ENCODE measurements at places on chromosomes 16 and 17.

GRCh38 chr16:56613706-56614105 is 5.3 kb downstream of the MT2A start:
- DNase-seq = no peak

DNA sequence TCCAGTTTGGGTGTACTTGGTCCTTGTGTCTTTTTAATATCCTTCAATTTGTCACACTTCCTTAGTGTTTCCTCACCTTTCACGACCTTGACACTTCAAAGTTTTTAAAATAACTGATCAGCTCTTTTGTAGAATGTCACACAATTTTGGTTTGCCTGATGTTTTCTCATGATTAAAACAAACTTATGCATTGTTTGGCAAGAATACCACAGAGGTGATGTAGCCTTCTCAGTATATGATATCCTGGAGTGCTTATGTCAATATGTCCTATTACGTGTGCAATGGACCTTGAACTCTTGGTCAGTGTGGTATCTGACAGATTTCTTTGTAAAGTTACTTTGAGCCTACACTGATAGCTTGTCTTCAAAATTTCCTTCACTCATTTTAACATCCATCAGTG is 297.4 kb downstream of the CNTNAP4 start:
- no peak for DNase-seq

DNA sequence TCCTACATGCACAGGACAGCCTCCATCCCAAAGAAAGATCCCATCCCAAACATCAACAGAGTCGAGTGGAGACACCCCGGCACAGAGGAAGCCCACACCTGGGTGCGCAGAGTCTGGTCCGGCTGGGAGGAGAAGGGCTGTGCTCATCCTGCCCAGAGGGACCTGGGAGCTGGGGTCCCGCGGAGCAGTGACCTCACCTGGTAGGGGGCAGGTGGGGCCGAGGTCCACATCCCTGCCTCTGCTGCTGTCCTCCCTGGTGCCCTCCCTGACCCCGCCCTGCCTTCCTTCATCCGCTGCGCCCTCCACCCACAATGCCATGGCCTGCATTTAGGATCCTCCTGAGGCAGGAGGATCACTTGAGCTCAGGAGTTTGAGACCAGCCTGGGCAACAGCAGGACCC is 2.9 kb downstream of the C16orf90 start:
- DNase-seq = no peak

DNA sequence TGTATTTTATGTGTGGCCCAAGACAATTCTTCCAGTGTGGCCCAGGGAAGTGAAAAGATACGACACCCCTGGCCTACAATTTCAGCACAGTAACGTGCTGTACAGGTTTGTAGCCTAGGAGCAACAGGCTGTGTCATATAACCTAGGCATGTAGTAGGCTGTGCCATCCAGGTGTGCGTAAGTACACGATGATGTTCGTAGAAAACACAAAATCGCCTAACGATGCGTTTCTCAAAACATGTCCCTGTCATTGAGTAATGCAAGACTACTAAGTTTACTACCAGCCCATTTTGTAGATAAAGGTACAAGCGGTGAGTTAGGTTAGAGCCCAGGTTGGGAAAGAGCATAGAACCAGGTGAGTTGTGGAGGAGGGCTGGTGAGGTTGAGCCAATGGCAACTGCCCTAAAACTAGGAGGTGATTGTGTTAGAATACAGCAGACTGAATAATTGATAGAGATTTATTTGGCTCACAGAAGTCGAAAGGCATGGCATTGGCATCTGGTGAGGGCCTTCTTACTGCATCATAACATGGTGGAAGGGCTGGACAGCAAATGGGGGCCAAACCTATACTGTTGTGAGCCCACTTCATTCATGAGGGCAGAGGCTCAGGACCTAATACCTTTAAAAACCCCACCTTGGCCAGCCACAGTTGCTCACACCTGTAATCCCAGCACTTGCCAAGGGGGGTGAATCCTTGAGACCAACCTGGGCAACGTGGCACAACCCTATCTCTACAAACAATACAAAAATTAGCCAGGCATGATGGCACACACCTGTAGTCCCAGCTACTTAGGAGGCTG is 4.2 kb downstream of the EIF1 start:
- no peak for DNase-seq
